ENCODE measurements at places on chromosomes 13 and 19.

DNA sequence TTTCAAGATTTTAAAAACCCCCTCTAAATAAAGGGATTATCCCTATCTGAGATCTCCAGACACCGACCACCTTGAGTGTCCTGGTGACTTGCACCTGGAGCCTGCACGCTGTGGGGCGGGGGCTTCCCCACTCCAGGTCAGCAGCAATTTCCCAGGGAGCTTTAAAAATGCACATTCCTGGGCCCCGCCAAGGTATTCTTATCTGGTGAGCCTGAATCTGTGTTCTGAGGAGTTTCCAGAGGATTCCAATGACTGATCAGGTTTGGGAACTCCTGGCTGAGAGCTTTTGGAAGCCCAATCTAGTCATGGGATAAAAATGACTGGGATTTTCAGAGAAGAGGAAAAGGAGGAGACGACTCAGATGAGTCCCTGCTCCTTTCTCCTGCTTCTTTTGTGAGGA is 66.1 kb downstream of the FGF9 start:
- DNase-seq, result no peak

DNA sequence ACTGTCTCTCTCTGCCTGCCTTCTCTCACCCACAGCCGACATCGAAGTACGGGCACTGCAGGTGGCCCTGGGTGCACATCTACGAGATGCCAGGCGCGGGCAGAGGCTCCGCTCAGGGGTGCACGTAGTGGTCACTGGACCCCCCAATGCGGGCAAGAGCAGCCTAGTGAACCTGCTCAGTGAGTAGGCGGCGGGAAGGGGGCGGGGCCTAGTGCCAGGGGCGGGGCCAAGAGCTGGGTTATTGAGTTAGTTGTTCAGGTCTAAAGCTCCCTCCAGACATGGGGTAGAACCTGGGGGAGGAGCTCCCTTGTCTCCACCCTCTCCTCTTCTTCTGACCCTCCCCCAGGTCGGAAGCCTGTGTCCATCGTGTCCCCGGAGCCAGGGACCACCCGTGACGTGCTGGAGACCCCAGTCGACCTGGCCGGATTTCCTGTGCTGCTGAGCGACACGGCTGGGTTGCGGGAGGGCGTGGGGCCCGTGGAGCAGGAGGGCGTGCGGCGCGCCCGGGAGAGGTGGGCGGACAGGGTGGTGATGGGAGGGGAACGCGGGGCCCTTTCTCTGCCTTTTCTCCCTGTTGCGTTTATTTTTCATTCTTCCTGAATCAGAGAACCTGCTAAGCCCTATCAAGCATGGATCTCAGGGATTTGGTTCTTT is 1.9 kb downstream of the GTPBP3 start:
- DNase-seq, result no peak

- DNase-seq, result peak; percentile 94
Measured at GRCh38 chr13:73216381-73216831, 157.6 kb downstream of the KLF5 start.

- no peak for DNase-seq
Measured at GRCh38 chr13:25118378-25118905, 22.5 kb downstream of the PABPC3 start.

GRCh38 chr19:3196064-3196932 is 10.6 kb downstream of the NCLN start:
- DNase-seq, result no peak

GRCh38 chr13:106527826-106528225 is 7.6 kb downstream of the EFNB2 start:
- no peak for DNase-seq

DNA sequence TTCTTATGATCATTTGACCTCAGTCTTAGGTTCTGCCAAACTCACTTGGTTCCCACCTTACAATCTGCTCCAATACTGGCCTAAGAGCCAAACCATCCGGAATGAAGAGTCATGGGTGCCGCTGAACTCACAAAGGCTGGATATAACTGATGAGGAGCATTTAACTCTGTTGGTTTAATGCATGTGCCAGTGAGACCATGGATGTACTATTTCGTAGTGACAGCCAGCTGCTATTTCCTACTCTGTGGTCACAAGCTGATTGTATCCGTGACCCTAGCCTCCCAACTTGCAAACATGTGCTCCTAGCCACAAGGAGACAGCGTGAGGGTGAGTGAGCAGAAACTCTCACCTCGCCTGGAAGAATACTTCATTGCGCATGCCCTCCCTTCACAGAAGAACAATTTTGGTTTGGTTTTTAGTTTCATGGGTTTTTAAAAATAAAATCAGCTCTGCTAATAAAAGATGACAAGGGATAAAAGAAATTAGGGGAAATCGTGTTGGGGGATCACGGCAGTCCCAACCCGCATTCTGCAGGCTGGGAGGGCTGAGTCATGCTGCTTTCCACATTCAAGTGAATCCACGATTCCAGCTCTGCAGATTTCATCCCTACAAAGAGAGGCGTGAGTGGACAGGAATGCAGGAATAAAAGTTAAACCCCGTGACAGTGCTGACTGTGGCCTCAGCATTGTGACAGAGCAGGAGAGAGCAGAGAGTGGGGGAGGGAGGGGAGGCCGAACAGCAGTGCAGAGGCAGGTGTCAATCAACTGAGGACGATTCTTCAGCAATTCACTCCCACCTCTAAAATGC is 66.8 kb upstream of the RAP2A start:
- DNase-seq, result peak; percentile 78

GRCh38 chr19:54458648-54459281 is 4.8 kb downstream of the LENG9 start:
- DNase-seq, result no peak

GRCh38 chr19:32238076-32238475 is 107.3 kb upstream of the ZNF507 start:
- DNase-seq, result no peak

GRCh38 chr19:55176076-55176475 is 4.0 kb downstream of the SYT5 start:
- DNase-seq, result no peak

DNA sequence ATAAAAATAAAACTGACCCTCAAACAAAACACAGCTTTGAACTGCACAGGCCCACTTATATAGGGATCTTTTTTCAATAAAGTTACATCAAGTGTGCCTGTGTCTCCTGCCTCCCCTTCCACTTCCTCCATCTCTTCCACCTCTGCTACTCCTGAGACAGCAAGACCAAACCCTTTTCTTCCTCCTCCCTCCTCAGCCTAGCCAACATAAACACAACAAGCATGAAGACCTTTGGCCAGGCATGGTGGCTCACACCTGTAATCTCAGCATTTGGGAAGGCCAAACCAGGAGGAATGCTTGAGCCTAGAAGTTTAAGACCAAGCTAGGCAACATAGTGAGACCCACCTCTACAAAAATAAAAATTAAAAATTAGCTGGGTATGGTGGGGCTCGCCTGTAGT is 72.6 kb downstream of the ELF1 start:
- DNase-seq, result no peak

- DNase-seq, result no peak
Measured at GRCh38 chr13:34751044-34751443, 191.0 kb upstream of the NBEA start.

GRCh38 chr13:64471916-64472315 is 2758.2 kb downstream of the PCDH9 start:
- peak; percentile 66 for DNase-seq

- no peak for DNase-seq
Measured at GRCh38 chr19:45457776-45458175, 10.0 kb upstream of the FOSB start.

DNA sequence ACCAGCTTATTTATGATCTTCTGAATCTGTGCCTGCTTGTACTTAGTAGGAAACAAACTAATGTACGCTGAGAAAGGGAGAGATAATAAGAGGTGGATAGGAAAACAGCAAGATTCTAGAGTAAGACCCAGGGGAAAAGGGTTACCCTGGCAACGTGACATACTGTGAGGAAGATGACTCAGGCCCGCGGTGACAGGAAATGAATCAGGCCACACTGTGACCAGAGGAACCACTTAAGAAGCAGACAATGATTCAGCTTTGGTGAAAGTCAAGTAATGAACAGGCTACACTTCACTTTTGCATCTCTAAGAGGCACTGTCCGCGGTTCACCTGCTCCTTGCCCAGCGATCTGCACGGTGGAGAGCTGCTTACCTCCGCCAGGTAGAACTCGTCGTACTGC is 158.2 kb downstream of the NALCN start:
- peak; percentile 89 for DNase-seq
